ENCODE measurements at places on chromosomes 1 and 21. TPM values are rescaled to one million over a fixed set of nuclear protein-coding genes. Genes with fewer than 3 reads are reported as not detected.

GRCh38 chr1:168939947-168940223 is 166.6 kb upstream of the ATP1B1 start:
- no peak for DNase-seq

BARHL2 gene
- not detected for total RNA-seq

DNA sequence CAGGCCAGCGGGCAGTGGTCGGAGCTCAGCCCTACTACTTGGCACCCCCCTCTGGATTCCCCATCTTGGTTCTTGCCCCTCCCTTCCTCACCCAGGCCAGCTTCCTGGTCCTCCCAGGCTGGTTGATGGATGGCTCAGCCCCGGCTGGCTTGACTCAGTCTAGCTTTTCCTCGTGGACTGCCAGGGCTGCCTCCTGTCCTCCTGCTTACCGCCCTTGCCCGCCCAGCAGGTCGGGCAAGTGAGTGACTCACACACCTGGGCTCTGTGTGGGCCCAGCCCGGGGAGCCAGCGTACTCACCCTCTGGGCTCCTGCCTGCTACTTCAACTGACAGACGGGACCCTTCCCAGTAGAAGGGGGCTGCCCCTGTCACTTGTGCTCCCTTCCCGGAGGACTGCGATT is 19.5 kb upstream of the ARHGEF10L start:
- DNase-seq, result no peak

DNA sequence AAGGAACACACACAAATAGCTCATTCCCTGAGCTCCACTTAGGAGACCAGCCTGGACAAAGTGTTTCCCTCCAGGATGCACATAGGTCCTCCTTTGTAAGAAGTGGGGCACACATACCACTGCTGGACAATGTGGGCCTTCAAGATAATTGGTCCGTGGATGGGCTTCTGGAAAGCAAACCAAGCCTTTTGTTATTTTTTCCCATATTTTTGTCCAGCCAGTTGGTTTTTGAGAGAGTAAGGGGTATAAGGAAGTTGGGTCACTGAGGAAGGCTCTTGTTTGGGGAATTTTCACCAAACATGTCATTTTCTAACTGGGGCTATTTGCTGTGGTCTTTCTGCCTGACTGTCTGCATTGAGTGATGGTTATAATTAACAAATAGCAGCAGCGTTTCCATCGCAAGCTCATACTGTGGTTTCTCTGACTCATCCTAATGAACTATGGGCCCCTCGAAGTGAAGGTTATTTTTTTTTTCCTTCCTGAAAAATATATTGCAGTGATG is 306.3 kb upstream of the DUSP10 start:
- DNase-seq, result no peak

DNA sequence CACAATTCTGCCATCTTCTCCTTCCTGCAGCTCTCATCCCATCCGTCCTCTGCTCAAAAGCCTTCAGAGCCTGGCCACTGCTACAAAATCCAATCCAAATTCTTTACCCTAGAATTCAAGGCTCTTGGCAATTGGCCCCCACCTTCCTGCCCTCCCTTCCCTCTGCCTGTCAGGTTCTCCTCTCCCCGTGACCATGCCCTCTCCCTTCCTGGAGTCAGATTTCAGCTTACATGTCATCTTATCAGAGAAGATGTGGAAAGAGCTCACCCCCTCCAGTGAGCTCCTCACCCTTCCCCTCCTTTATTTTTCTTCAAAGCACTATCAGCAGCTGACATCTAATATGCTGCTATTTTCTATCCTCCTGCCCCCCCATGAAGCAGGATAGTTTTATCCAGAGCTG is 86.9 kb downstream of the GRIK3 start:
- DNase-seq, result no peak

LCE1B gene
- not detected for total RNA-seq

GRCh38 chr21:30164796-30165195 is 1.8 kb downstream of the CLDN17 start:
- DNase-seq, result no peak

GBP3 gene
- total RNA-seq, result 21.1 TPM

GRCh38 chr1:112957133-112957812 is 1.3 kb upstream of the SLC16A1 start:
- DNase-seq, result no peak

- no peak for DNase-seq
These were observed 13.6 kb upstream of the ERI3 start for GRCh38 chr1:44368471-44369151.

CASQ2 gene
- 138 TPM for total RNA-seq

CHAF1B gene
- 0.83 TPM for total RNA-seq

DRAXIN gene
- total RNA-seq, result not detected

GRCh38 chr1:11394592-11395245 is 84.2 kb upstream of the DISP3 start:
- no peak for DNase-seq

TMEM54 gene
- total RNA-seq, result 105 TPM

Measured in esophagus muscularis mucosa (tissue), 4 donors.